ENCODE measurements at places on chromosomes 1 and 21. TPM values are rescaled to one million over a fixed set of nuclear protein-coding genes. Genes with fewer than 3 reads are reported as not detected.

KLHDC9 gene
- 1.8 TPM for total RNA-seq

RNU1-3 gene
- total RNA-seq = 3,030 TPM

DHCR24 gene
- 130 TPM for total RNA-seq

KRTAP26-1 gene
- total RNA-seq = not detected

TNFRSF18 gene
- not detected for total RNA-seq

OSCP1 gene
- total RNA-seq = 12.8 TPM

SYNC gene
- 70.8 TPM for total RNA-seq

JAK1 gene
- total RNA-seq = 142 TPM

SPRR1A gene
- not detected for total RNA-seq

SLX9 gene
- total RNA-seq = 28.3 TPM

NTMT2 gene
- total RNA-seq = not detected

KRTAP21-2 gene
- not detected for total RNA-seq

FDPS gene
- 357 TPM for total RNA-seq

NCF2 gene
- total RNA-seq = 0.18 TPM

LEFTY2 gene
- not detected for total RNA-seq

SLC45A1 gene
- 2.0 TPM for total RNA-seq

DIO1 gene
- not detected for total RNA-seq

GIPC2 gene
- 0.14 TPM for total RNA-seq

S100A11 gene
- 30.6 TPM for total RNA-seq

HSD3B2 gene
- not detected for total RNA-seq

SLAMF6 gene
- not detected for total RNA-seq

CYP2J2 gene
- total RNA-seq = under 0.01 TPM

TNFRSF25 gene
- total RNA-seq = 2.0 TPM

DMBX1 gene
- total RNA-seq = not detected

ACTL8 gene
- total RNA-seq = 0.09 TPM

PTPN7 gene
- total RNA-seq = not detected

S1PR1 gene
- total RNA-seq = 15.5 TPM

ADAM30 gene
- not detected for total RNA-seq

CELA2B gene
- total RNA-seq = 0.18 TPM

LENEP gene
- 0.18 TPM for total RNA-seq

OR2L13 gene
- not detected for total RNA-seq

OR2M3 gene
- total RNA-seq = not detected

TIE1 gene
- 0.14 TPM for total RNA-seq

CLCNKB gene
- 0.14 TPM for total RNA-seq

CD1E gene
- not detected for total RNA-seq

TSTD1 gene
- total RNA-seq = 16.9 TPM

OVAAL gene
- total RNA-seq = not detected

LY9 gene
- total RNA-seq = not detected

P3H1 gene
- total RNA-seq = 168 TPM

PLPPR5 gene
- not detected for total RNA-seq

BEND5 gene
- total RNA-seq = not detected

KRTAP11-1 gene
- not detected for total RNA-seq

MYOG gene
- not detected for total RNA-seq

TFF3 gene
- total RNA-seq = not detected

RNU1-2 gene
- total RNA-seq = 3,030 TPM

PM20D1 gene
- total RNA-seq = not detected

KDF1 gene
- total RNA-seq = not detected

C1QC gene
- total RNA-seq = 0.14 TPM

CPT2 gene
- total RNA-seq = 16.8 TPM

LINGO4 gene
- total RNA-seq = not detected
